ENCODE measurements at places on chromosomes 5 and 9. TPM values are rescaled to one million over a fixed set of nuclear protein-coding genes. Genes with fewer than 3 reads are reported as not detected.
A peak's percentile ranks its signal among the peaks of the same experiment; 100 is the strongest.

SNAPC3 gene
- 37.7 TPM for total RNA-seq

GRCh38 chr9:124723352-124723751 lies 47.8 kb downstream of the NR6A1 start:
- ATAC-seq, result no peak

DNA sequence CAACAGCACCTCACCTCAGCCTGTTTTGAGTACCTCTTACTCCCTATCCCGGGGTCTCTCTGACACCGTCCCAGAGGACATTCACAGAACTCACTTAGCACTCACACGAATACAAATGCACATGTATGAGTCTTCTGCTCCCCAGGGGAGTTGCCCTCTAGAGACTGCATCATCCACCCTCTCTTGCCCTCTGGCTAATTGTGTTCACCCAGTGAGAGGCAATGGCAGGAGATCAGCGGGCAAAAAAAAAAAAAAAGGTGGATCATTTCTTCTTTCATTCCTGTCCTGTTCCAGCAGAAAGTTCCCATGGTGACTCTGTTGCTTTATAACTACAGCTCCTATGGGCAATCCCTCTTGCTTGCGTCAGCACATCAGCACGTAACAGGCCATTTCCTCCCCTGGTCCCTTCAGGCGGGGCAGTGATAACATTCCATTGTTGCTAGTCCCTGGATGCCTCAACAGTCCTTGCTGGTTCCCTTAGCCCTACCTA lies 23.5 kb upstream of the SNX2 start:
- ATAC-seq, result no peak

DNA sequence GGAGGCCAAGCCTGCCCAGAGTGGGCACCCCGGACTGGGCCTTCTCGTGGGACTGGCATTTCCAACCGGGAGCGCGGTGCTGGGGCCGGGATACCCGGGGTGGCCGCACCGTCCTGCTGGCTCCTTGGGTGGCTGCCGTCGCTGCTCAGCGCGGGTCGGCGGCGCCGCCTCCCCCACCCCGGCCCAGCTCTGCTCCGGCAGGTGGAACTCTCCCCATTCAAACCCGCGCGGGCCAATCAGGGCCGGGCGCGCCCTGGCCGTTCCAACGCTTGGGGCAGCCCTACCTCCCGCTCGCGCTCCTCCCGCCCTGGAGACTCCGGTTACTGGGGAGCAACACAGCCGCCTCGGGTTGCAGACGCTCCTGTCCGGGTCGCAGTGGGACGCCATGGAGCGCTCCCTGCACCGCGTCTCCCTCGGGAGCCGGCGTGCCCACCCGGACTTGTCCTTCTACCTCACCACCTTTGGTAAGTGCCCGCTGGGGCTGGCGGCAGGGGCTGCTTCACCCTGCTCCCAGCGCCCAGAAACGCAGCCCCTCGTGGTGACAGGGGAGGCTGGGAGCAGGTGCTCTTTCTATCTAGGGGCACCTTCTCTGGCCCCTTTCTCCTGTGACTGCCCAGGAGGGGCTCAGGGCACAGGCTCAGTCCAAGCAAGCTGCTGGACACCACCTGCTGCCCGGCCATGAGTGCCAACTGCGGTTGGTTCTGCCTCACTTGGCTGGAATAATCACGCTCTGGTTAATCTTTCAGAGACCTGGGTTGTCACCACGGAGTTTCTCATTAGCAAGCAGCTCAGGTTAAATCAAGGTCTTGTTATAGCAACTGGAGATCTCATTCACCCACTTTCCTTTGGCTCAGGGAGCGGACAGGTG lies at the start of gene RGS3:
Gene RGS3, plus strand, starts transcription at position 310 of the 868 bp plus-strand sequence. Its CDS starts 76 bp downstream, at position 386.
- peak; percentile 98 for ATAC-seq

All from motor neuron (in vitro differentiated cells).